ENCODE measurements at places on chromosomes 3 and 15.

DNA sequence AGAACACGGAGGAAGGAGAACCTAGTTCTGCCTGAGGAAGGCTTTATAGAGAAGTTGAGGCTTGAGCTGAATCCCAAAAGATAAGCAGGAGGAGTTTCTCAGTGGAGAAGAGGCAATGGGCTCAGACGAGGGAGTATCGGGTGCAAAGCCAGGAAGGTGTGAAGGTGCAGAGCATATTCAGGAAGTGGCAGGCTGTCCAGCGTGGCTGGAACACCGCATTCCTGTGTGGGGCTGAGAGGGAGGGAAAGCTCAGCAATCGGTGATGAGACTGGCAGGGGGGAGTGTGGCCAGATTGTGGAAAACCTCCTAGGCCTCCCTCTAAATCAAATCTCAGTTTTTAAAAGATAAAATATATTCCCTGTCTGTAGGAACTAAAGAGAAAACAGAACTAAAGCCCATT lies 63.0 kb downstream of the ARHGAP31 start:
- no peak for DNase-seq

- DNase-seq, result no peak
Observed at GRCh38 chr3:161050935-161051334, 54.2 kb downstream of the B3GALNT1 start.

- DNase-seq, result no peak
Observed at GRCh38 chr3:189948724-189949045, 172.0 kb downstream of the P3H2 start.

DNA sequence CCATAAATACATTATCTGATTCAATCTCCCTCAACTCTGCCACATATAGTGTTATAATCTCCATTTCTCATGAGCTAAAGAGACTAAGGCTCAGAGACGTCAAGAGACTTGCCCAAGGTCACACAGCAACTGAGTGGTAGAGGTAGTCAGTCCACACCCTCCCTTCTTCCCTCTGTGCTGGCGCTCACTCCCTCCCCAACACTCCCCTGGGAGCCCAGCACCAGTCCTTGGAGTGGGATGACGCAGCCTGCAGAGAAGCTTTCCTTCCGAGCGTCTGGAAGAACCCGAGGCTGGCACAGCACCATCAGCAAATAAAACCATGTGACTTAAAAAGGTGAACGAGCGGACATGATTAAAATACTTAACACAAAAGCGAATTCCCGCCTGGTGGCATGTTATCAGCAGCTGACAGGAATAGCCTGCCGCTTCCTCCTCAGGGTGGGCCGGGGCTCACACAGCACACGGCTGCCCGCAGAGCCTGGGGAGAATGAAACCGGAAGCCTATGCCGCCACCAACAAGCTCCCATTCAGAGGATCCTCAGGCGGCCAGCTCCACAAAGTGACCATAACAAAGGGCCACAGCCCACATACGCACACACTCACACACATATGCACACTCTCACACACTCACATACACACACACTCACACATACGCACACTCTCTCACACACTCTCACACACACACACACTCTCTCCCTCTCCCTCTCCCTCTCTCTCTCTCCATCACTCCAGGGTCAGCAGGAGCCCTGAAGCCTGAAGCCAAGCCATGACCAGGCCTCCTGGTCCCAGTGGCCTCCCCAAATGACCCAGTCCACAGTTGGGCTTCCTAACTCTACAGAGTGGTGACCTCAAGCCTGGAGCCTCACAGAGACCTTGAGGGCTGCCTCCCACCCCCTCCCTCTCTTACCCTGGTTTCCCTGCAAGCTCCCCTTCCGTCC lies 120.5 kb downstream of the XXYLT1 start:
- no peak for DNase-seq

- no peak for DNase-seq
Observed at GRCh38 chr15:61049028-61049427, 180.1 kb downstream of the RORA start.

DNA sequence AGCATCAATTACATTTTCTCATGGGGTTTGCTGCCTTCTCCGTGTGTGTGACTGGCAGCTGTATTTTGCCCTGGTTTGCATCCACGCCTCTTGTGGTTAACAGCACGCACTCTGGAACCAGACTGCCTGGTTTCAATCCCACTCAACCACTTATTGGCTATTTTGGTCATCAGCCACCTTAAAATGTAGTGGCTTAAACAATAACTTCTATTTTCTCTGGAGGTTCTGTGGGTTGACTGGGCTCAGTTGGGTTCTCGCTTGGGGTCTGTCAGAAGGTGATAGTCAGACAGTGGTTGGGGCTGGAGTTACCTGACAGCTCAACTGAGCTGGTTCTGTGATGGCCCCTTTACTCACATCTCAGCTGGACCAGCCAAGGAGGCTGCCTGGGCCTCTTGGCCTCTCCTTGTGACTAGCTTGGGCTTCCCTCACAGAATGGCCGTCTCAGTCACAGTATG lies 36.8 kb downstream of the EHD4 start:
- DNase-seq, result no peak

DNA sequence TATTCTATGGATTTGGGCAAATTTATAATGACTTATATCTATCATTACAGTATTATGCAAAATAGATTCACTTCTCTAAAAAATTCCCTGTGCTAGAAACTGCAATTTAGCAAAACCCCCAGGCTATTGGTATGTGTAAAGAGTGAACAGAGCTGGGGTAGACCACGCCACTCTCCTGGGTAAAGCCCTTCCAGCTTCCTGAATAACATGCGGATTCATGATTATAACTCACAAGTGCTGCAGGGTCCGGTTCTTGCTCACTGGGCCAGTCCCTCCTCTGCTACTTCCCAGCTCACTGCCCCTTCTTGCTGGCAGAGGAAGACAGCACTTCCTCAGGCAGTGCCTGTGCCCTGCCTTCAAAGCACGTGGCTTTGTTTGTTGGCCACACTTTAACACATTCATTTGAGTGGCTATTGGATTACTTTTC lies 4.1 kb downstream of the CD80 start:
- no peak for DNase-seq

DNA sequence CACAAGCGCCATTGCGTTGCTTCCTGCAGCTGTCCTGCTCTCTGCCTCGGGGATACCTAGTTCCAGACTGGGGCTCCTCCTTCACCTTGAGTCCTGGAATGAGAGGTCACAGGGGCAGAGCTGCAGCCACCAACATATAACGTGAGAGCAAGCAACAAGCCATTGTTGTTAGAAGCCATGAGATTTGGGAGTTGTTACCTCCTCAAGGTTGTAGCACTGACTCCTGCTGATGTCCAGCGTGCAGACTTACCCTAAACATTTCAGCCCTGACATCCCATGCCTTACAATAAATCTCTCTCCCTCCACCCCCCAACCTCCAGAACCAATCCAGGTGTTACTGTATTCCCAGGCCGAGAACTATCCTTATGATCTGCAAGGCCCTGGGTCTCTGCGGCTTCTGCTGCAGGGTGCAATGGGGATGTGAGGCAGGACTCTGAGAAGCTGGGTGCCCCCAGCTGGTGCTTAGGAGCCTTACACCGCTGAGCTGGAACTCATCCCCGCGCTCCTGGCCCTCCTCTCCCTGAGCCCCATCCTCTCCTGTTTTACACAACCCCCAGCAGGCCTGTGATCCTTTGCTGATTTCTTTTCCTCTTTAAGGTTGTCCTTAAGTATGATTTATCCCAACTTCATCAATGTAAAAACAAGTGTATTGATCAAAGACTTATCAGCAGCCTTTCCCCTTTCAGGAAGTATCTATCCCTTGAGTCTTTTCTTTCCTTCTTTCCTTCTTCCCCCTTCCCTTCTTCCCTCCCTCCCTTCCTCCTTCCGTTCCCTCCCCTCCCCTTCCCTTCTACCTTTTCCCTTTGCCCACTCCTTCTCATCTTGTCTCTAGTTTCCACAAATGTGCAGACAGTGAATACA lies 84.2 kb upstream of the ABHD2 start:
- DNase-seq, result no peak

GRCh38 chr3:27976933-27977332 lies 254.8 kb upstream of the EOMES start:
- no peak for DNase-seq

DNA sequence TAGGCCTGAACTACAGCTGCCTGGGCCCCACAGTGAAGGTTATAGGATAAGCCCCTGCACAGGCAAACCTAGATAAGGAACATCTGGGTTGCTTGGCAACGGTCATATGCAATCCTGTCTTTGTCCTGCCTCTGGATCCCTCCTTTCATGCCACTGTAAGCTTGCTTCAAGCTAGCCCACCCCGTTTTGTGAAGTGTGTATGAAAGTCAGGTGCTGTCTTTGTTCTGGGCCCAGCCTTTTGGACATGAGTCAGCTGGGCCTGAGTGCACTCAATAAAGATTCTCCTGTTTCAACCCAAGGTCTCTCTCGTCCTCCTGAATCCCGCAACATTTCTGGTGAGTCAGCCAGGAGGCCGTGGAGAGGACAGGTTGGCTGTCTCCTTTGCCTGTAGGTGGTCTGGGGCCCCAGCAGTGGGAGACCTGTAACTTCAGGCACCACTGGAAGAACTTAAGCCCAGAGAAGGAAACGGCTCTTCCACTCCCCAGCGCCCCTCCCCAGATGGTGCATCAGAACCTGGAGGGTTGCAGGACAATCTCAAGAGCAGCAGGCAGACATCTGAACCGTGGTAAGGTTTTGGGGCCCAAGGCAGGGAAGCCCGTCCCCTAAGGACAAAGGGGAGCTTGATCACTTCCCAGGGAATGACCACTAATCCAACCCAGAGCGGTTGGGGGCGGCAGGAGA lies 8.3 kb upstream of the SLC9C1 start:
- no peak for DNase-seq

DNA sequence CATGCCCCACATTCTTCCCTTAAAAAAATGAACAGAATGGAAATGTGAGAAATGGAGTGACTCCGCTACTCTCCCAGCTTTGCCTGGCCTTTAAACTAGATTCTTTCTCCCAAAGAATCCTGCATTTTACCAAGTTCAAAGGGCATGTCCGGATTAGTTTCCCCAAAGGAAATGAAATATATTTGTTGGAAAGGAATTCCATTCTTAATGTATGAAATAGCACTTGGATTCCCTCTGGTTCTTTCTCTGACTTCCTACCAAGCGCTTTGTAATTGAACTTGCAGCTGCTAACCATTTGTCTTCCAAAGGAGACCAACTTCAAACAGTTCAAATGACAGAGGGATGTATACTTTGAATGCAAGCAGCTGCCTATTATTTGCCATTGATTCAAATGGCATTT lies 18.9 kb downstream of the MAP2K1 start:
- no peak for DNase-seq

Measured in activated gamma-delta T cell treated with anti-CD3 and anti-CD28 coated beads, Interleukin-2, amount 50 U/mL, for 16 hours (primary cell).